ENCODE measurements at places on chromosomes 11 and 22.

DNA sequence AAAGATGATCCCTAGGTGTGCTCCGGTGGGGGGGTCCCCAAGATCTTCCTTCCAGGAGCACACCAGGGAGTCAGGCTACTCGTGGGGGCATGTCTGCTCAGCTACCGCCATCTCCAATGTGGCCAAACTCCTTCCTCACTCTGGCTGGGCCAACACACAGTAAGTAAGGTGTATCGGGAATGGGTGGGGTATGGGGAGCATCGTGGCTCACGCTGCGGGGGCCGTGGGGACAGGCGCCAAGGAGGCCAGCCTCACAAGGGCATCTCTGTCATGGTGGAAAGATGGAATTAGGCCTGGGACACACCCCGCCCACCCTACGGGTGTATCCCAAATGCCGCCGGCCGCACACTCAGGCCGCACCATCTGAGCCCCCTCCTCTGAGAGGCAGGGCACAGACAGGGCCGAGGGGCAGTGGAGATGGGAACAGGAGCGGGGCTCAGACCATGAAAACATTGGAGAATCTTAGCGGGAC lies 8.3 kb downstream of the IGF2 start:
- no peak for DNase-seq

DNA sequence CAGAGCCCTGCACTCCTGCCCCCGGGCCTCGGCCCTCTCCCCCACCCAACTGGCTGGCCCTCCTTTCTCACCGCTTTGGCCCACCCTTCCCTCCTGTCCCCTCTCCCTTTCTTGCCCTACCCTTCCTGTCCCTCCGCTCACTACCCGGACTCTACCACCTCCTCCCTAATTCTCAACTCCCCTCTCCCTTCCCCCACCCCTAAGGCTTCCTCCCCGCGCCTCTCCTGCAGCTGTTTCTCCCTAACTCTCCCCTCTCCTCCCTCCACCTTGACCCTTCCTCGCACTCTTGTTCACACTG lies 421 bp downstream of the SLC15A3 start:
- no peak for DNase-seq

DNA sequence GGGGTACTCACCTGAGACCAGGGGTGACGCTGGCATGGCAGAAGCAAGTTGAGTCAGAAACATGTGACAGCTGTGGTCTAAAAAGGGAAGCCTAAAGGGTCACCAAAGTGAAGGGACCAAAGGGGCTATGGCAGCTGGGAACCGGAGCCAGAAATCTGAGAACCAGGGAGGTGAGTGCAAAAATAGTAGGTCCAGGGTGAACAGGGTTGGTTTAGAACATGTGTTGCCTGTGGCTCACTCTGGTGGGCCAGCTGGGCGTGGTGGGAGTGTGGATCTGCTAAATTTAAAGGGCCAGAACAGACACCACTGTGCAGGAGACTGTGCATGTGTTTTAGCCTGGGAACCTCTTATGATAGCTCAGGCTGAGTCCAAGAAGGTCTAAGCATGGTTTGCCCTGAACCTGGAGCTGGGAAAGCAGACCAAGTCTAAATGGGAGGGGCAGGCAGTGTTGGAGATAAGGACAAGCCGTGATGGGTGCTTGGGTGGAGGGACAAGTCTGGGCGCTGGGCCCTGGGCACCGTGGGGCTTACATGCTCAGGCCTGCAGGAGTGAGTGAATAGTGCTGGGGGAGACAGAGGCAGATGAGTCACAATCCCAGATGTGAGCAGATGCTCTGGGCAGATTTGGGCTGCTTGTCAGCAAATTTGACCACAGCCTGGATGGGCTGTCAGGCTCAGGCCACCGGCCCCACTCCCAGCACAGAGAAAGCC lies 41.4 kb upstream of the ZBED5 start:
- peak; percentile 25 for DNase-seq

DNA sequence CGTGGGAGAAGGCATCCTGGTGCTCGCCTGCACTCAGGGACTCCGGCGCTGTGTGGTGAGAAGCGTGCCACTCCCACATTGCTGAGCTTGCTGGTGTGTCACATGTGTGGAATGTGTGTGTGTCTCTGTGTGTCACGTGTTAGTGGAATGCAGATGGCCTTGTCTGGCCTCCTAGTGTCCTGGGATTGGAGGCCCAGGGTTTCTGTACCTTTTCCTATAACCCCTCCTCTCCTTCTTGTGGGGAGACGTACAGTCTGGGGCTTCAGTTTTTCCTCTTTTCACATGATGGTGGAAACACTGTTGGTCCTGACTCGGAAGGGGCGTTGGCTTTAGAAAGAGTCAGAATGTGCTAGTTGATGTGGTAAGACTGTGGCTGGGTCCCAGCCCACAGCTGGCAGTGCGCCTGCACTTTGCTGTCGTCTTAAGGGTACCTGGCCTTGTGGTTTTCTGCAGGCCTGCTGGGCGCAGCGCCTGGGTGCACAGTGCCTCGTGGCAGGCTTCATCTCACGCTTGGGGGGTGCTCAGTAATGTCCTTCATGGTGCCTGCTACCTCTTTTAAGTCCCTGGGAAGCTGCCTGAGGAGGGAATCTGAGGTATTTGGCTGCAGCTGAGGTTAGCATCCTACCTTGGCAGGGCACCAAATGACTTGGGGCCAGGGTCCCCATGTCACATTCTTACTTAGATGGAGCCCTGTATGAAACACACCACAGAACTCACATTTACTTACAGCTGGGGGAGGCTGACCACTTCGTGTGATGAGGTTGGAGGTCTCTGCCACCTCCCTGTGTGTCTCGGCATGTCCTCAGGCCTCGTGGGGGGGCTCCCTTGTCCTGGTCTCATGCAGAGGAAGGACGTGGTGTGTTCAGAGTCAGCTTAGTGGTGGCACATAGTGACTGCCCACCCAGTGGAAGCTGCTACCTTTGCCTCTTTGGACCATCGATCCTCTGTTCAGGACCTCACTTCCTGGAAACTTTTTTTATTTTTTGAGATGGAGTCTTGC lies 61.9 kb downstream of the MED15 start:
- peak; percentile 68 for DNase-seq

DNA sequence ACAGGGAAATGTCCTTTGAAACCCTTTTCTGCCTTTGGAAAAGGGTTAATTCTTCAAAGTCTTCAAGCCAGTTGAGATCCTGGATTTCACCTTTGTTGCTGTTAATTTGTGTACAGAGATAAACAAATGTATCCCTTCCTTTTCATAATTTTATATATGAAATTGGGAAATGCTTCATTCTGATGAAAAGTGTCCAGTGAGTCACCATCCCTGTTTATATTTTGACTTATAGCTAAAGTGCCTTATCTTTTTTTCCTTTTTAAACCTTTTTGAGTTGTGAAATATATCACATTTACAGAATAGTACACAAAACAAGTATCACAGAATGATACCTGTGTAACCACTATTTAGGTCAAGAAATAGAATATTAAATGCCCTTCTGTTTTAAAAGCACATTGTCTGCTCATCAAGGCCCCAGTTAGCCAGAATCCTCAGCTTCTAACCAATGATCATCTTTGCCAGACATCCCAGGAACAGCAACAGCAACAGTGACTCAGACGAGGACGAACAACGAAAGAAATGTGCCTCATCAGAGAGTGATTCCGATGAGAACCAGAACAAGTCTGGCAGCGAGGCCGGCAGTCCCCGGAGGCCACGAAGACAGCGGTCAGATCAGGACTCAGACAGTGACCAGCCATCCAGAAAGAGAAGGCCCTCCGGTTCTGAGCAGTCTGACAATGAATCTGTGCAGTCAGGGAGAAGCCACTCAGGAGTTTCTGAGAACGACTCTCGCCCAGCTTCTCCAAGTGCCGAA lies 27.3 kb downstream of the CTR9 start:
- DNase-seq: no peak

GRCh38 chr22:20486229-20486628 lies 9.4 kb downstream of the KLHL22 start:
- no peak for DNase-seq

DNA sequence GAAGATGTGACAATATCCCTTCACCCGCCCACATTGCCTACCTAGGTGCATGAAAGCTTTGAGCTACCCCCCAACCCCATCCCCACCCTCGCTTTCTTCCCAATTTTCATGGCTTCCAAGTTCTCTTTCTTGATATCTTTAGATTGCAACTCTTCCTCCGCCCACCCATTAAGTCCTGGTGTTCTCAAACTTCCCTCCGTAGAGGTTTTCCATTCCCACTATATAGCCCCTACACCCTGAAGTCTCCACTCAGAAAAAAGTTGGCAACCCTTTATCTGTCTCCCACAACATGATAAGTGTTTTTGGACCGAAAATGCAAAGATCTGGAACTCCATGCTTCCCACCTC lies 572 bp downstream of the ZNF70 start:
- DNase-seq: no peak

DNA sequence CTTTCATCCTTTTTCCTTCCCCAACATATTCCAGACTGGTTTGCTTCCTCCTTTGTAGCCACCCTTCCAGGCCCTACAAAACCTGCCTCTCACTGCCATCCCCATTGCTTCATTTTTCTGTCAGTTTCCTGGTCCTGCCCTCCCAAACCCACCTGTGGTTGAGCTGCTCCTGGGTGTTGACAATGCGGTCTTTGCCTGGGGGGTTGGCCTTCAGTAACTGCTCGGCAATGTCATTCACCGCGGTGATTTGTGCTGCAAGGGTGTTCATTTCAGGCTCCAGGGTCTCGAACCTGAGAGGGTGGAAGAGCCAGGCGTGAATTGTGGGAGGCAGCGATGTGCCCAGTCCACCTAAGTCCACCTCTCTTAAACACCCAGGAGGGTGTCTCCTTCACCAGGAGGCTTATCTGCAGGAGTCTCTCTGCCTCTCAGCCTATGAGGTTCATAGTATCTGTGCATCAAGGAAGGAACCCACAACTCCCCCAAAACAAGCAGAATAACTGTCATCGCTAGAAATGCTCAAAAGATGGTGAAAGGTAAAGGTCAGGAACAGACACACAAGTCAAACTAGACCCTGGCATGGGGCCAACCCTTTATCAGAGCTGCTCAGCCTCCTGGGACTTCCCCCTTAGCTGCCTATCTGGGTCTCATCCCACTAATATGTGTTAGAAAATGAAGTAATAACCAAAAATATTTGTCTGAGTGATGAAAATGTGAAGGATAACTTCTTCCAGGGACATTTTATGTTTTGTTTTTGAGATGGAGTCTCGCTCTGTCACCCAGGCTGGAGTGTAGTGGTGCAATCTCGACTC lies 23.9 kb upstream of the RBM4B start:
- no peak for DNase-seq

- peak; percentile 75 for DNase-seq
Measured at GRCh38 chr22:30922151-30922611, 46.4 kb downstream of the MORC2 start.
